NCI-H1048 (cell line): ENCODE measurements at places on chromosomes 11 and 22.

DNA sequence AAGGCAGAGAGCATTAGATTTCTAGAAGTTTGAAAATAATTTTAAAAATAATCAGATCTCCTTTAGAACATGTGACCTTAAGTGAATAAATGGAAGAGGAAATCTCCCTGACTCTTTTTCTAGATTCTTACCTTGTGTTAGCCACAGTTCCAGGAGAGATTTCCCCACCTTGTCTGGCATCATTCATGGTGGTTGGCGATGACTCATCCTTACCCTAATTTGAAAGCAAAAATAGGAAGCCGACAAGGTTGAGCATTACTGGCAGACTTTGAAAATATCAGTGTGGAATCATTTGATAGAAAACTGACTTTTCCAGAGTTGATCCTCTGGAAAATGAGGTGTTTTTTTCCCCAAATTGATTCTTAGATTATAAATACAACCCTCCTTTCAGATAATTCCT is 48.1 kb downstream of the CNTN5 start:
- no peak for DNase-seq

- no peak for DNase-seq
Observed at GRCh38 chr11:62233730-62234129, 8.3 kb upstream of the SCGB1D2 start.

- DNase-seq, result no peak
Observed at GRCh38 chr11:71252770-71253730, 673 bp upstream of the SHANK2 start.

- DNase-seq, result no peak
Observed at GRCh38 chr11:78935398-78936068, 360.9 kb upstream of the NARS2 start.

DNA sequence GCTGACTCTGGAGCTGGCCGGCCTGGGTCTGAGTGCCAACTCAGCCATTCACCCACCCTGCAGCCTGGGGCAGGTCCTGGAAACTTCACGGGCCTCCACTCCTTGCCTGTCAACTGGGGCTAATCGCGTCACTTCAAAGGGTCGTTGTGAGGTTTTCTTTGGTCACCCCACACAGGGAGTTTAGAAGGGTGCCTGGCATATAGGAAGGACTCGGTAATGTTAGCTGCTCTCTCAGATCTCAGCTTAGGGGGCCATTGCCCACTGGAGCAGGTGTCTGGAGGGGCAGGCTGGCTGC is 7.3 kb downstream of the INCENP start:
- DNase-seq, result no peak

DNA sequence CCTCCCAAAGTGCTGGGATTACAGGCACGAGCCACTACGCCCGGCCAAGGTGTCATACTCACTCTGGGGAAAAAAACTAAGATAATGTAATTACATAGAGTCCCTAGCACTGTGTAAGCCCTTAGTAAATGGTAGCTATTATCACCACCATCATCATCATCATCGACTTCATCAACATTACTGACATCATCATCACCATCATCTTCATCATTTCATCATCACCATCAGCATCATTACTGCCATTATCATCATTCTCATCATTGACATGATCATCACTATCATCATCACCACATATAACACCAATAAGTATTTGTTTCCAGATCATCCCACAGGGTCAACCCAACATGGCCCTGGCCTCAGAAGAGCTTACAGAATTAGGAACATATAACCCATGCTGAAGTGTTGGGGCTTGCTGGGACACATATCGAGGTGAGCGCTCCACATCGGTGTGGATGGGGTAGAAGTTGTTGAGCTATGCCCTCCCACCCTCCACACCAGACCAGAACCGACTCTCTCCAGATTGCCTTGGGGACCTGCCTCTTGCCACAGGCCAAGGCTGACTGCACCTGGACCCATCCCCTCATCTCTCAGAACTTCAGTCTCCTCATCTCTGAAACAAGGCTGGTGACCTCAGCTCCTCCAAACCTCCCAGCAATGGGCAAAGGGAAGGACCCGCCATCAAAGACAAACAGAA is 14.7 kb upstream of the CD5 start:
- no peak for DNase-seq
